ENCODE measurements at places on chromosomes 1 and 21. TPM values are rescaled to one million over a fixed set of nuclear protein-coding genes. Genes with fewer than 3 reads are reported as not detected.

Gene CACNA1S
- not detected for total RNA-seq

Gene IFFO2
- total RNA-seq = 3.3 TPM

Gene HOOK1
- not detected for total RNA-seq

Gene ARHGAP30
- not detected for total RNA-seq

Gene KRTAP12-2
- total RNA-seq = not detected

Gene GIPC2
- 0.74 TPM for total RNA-seq

Gene CFHR5
- total RNA-seq = not detected

Gene VSIG8
- not detected for total RNA-seq

Gene CYYR1
- total RNA-seq = not detected

Gene SLAMF9
- not detected for total RNA-seq

Gene RHBG
- not detected for total RNA-seq

Gene GPR157
- total RNA-seq = 2.2 TPM

Gene VANGL2
- not detected for total RNA-seq

Gene HSD3B2
- not detected for total RNA-seq

Gene BCAS2
- 52.5 TPM for total RNA-seq

Gene PTCH2
- 0.36 TPM for total RNA-seq

Gene KRTAP11-1
- total RNA-seq = not detected

Gene USH2A
- total RNA-seq = under 0.01 TPM

Gene LCE1A
- total RNA-seq = not detected
